NCI-H526 treated with DMSO at 0.1 percent for 48 hours (cell line): ENCODE measurements at places on chromosomes 7 and 10.

DNA sequence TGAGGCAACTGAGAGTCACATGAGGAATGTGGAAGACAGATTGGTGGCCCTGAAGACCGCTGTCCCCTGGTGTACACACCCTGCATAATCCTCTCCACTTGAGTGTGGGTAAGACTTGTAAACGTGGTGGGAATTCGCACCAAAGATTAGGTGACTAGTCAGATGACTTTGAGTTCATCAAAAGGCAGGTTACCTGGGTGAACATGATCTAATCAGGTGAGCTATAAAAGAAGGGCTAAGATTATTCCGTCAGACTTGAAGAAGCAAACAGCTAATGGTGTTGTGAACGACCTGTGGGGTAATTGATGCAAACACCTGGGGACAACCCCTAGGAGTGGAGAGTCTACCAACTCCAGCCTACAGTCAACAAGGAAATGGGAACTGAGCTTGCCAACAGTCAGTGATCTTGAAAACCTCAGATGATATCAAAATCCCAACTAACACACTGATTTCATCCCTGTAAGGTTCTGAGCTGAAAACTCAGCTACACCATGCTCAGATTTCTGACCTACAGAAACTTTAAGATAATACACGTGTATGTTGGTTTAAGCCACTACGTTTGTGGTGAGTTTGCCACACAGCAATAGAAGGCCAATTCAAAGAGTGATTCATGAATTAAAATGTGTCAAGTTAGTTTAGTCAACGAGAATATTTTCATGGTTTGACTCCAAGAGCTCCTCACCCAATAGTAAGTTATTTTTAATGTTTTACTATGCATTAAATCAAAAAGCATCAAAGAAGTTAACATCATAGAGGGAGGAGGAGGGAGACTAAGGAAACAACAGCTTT lies 16.7 kb downstream of the PRTFDC1 start:
- DNase-seq: no peak

GRCh38 chr7:131664570-131664969 lies 108.1 kb upstream of the PODXL start:
- DNase-seq: no peak

DNA sequence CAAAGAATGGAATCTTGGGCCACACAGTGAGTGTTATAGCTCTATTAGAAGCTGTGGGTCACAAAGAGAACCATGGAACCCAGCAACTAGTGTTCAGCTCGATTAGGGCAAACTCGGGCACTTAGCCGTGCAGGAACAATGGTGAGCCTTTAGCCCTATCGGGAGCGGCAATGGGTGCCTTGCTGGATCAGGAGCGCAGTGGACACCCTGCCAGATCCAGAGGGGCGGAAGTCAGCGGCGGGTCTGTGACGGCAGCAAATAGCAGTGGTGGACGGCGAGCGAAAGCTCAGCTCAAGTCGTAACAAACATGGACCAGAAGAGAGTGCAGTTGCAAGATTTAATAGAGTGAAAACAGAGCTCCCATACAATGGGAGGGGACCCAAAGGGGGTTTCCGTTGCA lies 43.9 kb upstream of the NRG3 start:
- DNase-seq: no peak

DNA sequence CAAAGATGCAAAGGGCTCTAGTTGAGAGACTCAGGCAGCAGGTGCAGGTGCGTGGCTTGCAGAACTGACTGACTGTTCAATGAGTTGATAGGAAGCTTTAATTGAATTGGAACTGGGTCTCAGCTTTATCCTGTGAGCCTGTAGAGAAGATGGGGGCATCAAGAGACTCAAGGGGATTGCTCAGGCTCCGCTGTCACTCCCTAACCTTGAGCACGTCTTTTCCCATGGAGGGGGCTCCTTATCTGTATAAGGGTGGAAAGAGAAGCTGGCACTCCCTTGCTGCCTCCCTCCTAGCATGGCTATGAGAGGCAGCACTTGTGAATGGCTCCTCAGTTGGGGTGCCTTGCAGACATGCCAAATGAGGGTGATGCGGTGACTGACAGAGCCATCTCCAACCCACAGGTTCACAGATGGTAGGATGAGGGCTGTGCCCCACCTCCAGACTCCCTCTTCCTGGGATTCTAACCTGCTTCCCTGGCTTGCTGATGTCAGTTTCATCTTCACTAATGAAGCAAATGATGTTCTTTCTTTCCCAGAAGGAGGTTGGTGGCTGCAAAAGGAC lies 12.4 kb upstream of the PLEKHA1 start:
- no peak for DNase-seq

GRCh38 chr7:29406366-29406765 lies 157.3 kb upstream of the PRR15 start:
- no peak for DNase-seq

DNA sequence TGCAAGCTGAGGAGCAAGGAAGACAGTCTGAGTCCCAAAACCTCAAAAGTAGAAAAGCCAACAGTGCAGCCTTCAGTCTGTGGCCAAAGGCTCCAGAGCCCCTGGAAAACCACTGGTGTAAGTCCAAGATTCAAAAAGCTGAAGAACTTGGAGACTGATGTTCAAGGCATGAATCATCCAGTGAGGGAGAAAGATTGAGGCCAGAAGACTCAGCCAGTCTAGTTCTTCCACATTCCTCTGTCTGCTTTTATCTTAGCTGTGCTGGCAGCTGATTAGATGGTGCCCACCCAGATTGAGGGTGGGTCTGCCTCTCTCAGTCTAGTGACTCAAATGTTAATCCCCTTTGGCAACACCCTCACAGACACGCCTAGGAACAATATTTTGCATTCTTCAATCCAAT lies 20.1 kb upstream of the MDFIC start:
- no peak for DNase-seq

GRCh38 chr7:120280743-120281142 lies 7.8 kb downstream of the KCND2 start:
- DNase-seq: no peak

GRCh38 chr7:34066411-34066810 lies 161.1 kb downstream of the BMPER start:
- no peak for DNase-seq
